ENCODE measurements at places on chromosomes 3 and 15.

DNA sequence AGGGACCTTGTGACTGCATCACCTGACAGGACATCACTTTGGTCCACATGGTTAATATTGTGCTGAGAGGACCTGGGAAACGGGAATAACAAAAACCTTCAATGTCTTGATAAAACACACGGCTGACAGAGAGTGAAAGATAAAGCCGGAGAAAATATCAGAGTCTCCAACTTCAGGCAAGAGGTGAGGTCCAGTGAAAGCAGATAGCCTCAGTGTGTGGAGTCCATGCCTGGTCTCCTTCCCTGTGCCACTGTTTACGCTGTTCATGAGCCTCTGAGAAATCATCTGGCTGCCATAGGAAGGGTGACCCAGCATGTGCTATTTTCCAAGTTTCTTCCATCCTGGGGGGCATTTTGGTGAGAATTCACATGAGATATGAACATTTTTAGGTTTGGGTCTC is 39.8 kb downstream of the CCR3 start:
- no peak for DNase-seq

DNA sequence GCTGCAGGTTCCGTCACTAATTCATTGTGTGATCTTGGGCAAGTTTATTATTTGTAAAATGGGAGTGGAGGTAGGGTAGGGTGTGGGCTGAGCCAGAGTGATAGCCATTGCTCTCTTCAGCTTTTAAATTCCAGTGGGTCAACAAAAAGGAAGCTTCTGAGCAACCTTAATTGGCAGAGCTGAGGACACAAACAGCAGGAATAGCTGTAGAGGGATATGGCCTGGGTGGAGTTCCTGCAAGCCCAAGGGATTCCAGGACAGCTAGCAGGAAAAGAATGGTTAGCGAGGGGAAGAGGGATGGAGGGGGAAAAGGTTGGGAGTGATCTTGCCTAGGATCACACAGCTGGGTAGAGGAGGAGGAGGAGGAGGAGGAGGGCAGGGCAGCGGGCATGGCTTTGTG is 11.4 kb downstream of the CCK start:
- no peak for DNase-seq

GRCh38 chr3:53646723-53647122 is 152.3 kb downstream of the CACNA1D start:
- DNase-seq = no peak

DNA sequence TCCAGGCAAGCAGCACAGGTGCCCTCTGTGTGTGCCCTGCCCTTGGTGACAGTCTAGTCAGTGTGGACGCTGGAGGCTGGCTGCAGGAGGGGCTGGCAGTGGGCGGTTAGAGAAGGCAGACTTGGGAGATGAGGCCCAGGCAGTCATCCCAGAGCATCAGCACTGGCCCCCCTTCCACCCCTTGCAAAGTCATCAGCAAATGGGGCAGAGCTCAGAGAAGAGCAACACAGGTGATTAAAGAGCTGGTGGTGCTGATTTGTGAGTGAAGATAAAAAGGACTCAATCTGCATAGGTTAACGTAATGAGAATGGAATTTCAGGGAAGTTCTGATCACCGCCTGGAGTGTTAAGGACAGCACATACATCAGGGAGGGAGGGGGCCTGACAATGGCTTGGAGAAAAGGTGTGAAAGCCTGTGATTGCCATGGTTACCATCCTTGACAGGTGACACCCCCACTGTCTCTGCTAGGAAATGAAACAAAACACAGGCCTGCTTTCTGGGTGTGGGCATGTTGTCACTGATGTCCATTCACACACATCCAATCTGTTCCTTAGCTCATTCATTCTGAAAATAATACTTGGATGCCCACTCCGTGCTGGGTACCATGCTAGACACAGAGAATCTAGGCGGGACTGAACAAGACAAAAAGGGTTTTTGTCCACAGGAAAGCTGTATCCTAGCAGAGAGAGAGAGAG is 269.6 kb upstream of the ST8SIA2 start:
- DNase-seq = no peak

GRCh38 chr3:16896820-16897219 is 12.1 kb downstream of the PLCL2 start:
- DNase-seq = no peak

DNA sequence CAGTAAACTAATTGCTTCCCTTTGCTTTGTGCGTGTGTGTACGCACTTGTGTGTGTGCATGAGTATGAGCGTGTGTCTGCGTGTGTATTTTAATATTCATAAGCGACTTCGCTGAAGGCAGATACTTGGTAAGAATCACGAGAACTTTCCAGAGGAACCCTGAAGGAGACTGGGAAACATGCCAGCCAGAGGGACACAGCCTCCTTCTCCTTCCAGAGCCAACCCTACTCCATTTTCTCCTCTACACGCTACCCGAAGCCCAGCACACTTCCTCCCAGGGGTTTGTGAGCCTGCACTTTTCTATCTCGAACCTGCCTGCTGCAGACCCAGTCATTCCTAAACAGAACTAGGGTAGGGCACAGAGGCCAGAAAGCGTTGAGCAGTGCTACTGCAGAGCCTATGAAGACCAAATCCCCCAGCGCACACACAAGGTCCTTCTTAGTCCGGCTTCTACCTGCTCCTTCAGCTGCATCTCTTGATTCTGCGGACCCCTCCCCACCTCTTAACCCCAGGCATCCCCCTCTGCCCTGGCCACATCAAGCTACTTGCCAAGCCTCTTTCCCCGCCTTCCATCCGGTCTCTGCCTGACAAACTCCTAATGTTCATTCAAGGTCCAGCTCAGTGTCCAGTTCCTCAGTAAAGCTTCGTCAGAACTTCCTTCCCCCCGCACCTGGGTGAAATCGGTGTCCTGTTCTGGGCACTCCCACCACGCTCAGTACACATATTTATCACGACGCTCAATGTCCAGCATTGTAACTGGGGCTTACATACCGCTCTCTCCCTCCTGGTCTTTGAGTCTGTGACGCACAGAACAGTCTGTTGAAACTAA is 191.8 kb downstream of the FAM43A start:
- no peak for DNase-seq

DNA sequence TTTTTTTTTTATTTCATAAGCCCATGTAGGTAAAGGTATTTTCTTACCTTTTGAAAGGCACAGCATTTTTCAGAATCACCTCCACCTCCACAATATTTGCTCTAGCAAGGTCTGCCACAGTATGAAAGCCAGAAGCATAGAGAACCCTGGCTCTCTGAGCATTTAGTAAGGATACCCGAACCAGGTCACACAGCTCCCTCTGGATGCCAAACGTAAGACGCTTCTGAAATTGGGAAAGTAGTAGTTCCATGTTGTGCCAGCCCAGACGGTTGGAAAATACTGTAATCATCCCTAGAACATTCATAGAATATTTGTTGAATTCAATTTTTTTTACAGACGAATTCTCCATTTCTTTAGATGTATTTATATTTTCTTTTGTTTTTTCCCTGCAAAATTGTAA is 52.4 kb downstream of the POLQ start:
- no peak for DNase-seq

DNA sequence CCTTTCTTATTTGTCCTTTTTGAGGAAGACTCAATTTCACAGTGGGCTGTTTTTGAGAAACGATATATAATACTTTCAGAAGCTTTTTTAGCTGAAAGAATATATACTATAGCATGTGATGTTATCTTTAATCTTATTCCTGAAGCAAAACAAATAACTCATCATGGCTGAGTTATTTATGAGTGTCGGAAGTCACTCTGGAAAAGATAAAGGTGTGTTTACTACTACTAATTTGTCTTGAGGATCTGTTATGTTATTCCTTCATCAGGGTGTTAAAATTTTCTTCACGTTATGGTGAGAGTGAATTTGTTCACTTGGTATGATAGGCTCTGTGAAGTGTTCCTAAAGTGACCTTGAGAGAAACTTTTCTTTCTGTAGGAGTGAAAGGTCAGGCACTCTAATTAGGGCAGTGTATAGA is 4.7 kb downstream of the TCF12 start:
- no peak for DNase-seq

- no peak for DNase-seq
Observed at GRCh38 chr3:73832426-73832825, 207.7 kb upstream of the PDZRN3 start.

- no peak for DNase-seq
Observed at GRCh38 chr15:22810033-22810852, 23.8 kb downstream of the NIPA1 start.

DNA sequence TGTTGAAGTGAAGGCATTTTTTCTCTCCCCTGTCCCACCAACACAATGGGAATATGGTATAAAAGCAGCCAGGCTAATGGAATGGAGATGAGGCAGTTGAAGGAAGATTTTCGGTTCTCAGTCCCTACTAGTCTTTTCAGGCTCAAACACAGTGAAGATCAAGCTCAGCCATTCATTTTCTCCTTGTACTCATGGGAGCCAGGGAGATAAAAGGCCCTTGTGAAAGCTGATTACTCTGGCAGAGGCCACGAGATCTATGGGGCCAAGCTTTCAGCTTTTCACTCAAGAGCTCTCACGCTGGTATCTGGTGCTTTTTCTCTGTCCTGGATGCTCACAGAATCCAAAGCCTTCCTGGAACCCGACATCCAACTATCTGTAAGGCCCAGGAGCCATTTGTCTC is 14.5 kb upstream of the FAN1 start:
- DNase-seq = no peak

GRCh38 chr15:55515491-55515890 is 7.5 kb upstream of the DNAAF4 start:
- DNase-seq = no peak

- no peak for DNase-seq
Observed at GRCh38 chr15:89243046-89243690, 611 bp upstream of the FANCI start.

DNA sequence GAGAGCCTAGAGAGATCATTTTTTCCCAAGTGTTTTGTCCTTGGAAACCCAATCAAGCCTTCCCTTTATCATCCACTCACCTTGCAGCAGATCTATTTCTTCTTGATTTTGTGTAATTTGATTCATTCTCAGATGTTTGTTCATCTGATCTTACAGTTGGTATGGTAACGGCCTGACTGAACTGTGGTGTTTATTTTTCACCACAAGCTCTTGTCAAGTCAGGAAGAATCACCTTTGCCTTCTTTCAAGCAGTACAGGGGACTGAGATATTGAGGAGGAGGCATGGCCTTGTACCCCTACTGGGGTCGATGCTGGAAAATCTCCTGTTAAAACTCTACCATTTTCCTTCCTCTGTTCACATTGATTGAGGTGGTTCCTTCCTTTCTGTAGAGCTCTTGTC is 361.4 kb upstream of the CFAP20DC start:
- no peak for DNase-seq

GRCh38 chr3:133400006-133400515 is at the start of gene BFSP2:
Gene BFSP2, plus strand, starts transcription at chr3:133400056. Its CDS starts 28 bp downstream, at chr3:133400084.
- DNase-seq = no peak

DNA sequence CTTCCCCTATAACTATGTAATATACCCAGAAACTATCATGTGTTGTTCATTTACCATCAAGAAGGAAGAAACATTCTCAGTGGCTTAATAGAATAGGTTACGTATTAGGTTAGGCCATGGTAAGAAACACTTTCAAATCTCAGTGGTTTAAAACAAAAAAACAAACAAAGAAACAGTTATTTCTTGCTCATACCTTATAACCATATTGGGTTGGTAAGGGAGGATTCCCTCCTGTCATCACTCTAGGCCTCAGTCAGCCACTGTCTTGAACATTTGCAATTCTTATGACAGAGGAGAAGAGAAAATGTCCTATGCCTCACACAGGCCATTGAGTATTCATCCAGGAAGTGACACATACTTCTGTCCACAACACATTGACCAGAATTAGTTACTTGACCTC is 727.7 kb upstream of the NECTIN3 start:
- DNase-seq = no peak

- DNase-seq = no peak
Observed at GRCh38 chr15:91521548-91521947, 332.0 kb upstream of the SLCO3A1 start.

DNA sequence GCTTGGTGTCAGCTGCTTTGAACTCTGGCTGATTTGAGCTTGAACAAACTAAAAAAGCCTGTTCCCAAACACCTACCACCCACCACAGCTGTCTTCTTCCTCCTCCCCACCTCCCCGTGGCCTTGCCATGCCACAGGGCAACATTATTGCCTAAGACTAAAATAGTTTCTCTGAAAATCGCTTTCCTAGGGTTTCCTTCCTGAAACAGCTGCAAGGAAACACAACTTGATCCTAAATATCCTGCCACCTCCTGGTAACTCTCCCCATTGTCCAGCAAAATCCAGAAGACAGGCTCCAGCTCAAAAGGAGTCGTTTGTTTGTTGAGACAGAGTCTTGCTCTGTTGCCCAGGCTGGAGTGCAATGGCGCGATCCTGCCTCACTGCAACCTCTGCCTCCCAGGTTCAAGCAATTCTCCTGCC is 193.9 kb upstream of the TPM1 start:
- no peak for DNase-seq

- no peak for DNase-seq
Observed at GRCh38 chr3:191901741-191902140, 440.8 kb downstream of the PYDC2 start.

GRCh38 chr3:149579838-149580542 is 77.8 kb downstream of the WWTR1 start:
- DNase-seq = no peak

GRCh38 chr3:120093119-120093910 is 932 bp downstream of the GSK3B start:
- DNase-seq = no peak

DNA sequence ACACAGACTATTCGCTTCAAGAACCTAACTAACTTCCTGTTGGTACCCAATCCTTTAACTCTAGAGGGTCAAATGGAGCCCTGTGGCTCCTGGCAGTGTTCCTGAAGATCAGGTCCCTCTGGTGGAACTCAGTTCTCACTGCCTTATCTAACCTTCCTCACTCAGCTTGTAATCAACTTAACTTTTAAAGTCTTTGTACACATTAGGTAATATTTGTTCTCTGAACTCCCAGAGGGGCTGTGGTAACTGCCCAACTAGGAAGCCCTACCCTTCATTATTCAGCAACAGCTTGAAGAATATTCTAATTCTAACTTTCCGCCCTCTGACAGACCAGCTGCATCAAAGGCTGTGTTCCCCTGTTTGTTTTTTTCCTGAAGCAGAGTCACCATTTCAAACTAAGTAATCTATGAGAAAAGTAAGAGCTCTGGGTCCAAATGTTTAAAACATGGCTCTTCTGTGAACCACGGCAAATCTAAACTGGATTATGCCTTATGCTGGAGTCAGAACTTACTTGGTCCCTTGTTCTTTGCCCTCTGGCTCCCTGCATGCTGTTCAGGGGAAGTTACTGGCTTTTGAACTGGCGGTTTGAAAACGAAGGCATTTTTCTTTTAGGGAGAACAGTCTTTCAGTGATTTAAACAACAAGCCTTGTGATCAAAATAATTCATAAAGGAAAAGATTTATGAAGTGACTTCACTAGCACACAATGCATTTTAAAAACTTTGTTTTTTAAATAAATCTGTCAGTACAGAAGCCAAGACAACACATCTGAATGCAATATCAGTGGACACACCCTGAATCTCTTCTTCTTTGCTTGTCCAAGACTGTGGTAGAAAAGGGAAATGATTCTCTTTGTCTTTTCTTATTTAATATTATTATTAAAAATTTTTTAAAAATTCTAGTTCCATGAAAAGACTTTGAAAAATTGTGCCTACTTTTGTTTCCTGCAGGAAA is 365.6 kb downstream of the TIGIT start:
- no peak for DNase-seq

DNA sequence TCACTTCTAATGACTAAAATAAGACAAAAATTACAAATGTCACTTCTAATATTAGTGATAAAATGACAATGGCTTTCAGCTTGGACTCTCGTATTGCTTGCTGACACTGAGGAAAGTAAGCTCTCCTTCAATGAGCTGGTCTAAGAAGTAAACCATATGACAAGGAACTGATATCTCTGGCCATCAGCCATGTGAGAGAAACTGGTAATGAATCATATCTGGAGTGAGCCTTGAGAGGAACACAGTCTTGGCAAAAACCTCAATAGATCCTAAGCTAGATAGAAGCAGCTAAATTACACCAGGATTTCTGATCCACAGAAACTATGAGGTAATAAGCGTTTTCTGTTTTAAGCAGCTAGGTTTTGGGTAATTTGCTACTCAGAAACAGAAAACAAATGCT is 1575.1 kb downstream of the OTOL1 start:
- DNase-seq = no peak

Data from CD4-positive, alpha-beta T cell treated with Interferon gamma for 1 hour (primary cell).